Activated T-helper 17 cell treated with anti-CD3 and anti-CD28 coated beads, Interleukin-2, amount 50 U/mL, for 72 hours (primary cell): ENCODE measurements at places on chromosomes 1 and 21. TPM values are rescaled to one million over a fixed set of nuclear protein-coding genes. Genes with fewer than 3 reads are reported as not detected.
A peak's percentile ranks its signal among the peaks of the same experiment; 100 is the strongest.

The FLG gene
- total RNA-seq, result not detected

The PYGO2 gene
- 39.2 TPM for total RNA-seq

The RORC gene
- 55.2 TPM for total RNA-seq

The IL19 gene
- not detected for total RNA-seq

The GFI1 gene
- 38.6 TPM for total RNA-seq

The PLPPR4 gene
- total RNA-seq, result not detected

The GRIK1 gene
- not detected for total RNA-seq

DNA sequence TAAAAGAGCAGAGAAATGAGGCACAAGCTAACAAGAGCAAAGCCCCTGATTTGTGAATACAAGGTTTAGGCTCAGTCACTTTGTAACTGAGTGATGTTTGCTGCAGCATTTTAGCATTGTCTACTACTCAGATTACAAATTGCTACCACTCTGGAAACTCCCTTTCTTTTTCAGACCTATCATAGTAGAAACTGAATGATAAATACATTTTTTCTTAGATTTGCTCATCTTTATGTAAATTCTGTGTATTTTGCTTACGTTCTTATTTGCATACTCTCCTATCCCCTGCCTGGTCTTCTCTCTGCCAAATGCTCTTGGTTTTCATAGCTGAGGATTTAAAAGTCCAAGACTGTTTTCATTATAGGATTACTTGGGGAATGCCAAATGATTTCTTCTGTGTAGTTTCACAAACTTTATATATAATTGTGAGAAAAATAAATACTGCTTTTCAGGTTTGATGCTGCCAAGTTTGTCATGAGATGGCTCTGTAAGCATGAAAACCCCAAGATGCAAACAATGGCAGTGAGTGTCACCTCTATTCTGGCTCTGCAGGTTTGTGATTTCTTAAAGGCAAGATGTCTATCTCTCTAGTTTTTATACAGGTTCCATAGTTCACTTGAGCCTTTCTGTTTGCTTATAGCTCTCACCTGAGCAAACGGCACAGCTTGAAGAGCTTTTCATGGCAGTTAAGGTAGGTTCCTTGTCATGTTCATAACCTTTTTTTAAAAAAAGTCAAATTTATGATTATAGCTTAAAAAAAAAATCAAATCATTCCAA lies 24.7 kb downstream of the ZYG11A start:
- ATAC-seq, result peak; percentile 97

- ATAC-seq, result peak; percentile 87
Measured at GRCh38 chr1:11654137-11654938, at the start of the genes FBXO2 and FBXO44. FBXO2 (minus strand) TSS chr1:11654429; CDS start chr1:11654340, 89 bp downstream. FBXO44 (plus strand) TSS chr1:11654877; CDS start chr1:11655836, 959 bp downstream.

DNA sequence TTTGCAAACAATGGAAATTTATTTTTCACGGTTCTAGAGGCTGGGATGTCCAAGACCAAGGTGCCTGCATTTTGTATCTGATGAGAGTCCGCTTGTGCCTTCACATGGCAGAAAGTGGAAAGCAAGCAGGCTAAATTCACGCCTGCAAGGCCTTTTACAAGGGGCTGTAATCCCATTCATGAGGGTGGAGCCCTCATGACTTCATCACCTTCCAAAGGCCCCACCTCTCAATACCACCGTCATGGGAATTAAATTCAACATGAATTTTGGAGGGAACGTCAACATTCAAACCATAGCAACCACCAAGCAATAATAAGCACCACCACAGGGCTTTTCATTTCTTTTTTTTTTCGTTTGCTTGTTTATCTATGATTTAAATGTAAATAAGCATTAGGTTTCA lies 115.3 kb downstream of the C1orf21 start:
- ATAC-seq, result no peak

GRCh38 chr1:153745417-153745816 lies 17.6 kb downstream of the INTS3 start:
- ATAC-seq, result no peak

- ATAC-seq, result no peak
Measured at GRCh38 chr1:180382326-180383115, 119.9 kb downstream of the ACBD6 start.

DNA sequence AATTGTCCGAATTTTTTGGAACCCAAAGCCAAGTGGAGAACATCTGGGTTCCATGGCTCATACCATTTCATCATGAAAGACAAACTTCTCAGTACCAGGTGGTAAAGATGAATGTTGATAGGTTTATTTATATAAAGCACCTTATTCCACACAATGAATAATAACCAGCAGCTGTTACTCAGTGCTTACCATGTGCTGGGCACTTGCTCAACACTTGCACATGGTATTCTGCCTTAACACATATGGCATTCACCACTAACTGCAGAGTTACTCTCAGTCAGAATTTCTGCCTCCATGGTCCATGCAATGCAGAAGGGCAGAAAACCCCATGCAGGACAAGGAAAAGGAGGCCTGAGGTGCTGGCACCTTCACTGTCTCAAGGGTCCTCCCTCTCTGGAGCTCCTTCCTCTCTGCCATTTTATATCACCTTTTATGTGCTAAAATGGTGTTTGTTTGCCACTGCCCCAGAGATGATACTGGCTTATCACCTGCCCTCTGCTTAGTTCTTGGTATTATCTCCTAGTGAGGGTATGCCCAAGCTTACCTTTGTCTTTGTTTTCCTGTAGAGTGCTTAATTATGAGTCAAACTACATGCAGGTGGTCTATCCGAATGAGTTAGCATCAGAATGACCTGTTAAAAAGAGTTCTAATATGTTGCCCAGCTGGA lies 76.7 kb upstream of the ZNF326 start:
- no peak for ATAC-seq

DNA sequence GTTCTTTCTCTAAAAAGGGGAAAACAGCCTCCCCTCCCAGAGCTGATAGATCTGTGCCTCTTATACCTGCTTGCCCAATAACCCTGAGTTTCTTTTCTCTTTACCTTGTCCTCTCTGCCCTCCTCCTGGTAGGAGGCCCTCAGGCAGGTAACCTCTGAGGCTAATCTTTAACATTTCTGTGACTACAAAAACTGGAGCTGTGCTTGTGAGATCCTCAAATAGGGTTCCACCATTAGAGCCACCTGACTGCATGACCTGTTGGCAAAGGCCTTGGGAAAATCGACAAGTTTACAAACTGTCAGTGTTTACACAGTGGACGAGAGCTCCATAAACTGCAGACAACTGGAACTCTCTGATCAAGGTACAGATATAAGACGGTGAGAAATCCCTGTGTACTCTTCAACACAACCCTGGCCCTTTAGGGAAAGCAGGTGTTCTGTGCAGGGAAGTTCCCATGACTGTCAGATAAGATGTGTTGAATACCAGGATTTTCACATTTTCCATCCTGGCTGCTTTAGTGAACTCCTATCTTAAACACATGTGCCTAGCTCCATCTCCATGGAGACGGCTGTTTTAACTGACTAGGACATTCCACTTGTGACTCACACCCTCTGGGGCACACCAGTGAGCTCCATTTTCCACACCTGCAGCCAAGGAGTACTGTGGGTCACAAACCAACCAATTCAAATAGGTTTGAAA lies 38.3 kb downstream of the ECE1 start:
- ATAC-seq, result peak; percentile 94

- ATAC-seq, result no peak
Measured at GRCh38 chr1:59678040-59678439, 136.7 kb upstream of the HOOK1 start.

DNA sequence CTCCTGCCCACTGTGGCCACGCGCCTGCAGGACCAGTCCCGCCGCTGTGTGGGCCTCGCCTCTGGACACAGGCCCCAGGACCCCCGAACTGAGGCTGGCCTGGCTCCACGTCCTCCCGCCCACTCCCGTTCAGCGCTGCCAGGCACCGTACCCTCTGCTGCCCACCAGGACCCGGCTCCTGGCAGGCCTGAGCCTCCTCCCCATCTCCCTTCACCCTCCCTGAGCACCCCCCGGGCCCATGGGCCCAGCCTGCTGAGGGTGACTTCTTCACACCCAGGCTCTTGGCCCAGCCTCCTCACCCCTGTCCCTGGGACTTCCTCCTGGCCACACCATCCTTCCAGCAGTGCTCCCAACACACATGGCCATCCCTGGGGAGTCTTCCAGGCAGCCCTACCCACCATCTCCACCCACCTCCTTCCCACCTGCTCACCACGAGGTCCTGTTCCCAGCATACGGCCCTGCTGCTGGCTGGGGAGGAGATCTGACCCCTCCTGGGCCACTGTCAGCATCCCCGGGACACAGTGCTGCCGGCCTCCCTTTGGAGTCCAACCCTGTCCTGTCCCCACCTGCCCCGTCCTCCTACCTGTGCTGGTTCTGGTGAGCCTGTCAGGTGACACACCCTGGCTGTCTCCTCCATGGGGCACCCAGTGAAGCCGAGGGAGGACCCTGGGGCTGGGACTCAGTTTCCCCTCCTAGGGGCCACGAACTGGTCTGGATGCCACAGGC lies 53.7 kb downstream of the SLX9 start:
- no peak for ATAC-seq

DNA sequence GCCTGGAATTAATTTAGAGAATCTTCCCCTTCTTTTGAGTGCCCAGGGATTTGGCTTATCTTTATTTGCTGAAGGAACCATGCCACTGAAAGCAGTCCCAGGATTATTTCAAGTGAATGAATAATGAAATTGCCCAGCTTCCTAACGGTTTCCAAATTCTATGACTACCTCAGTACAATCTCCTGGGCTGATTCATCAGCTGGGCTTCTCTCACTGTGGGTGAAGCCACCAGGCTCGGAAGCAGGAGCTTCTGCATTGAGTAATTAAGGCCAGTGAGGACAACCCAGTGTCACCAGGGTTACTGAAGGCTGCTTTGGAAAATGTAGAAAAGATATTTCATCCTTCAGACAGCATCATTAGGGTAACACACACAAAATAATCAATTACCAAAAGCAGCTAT lies 169.8 kb downstream of the DAB1 start:
- ATAC-seq, result no peak

DNA sequence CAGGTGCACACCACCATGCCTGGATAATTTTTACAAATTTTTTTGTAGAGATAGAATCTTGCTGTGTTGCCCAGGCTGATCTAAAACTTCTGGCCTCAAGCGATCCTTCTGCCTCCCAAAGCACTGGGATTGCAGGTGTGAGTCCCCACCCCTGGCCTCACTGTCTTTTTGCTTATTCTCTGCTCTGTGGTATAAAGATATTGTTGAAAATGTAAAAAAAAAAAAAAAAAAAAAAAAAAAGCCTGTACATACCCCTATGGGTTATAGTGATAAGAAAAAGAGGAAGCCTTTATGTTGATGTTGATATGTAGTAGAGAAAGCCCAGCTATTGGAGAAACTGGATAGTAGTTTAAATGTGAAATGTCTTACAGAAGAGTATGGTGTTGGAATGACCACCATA lies 125.8 kb downstream of the XPR1 start:
- ATAC-seq, result no peak
